Esophagus squamous epithelium (tissue), 5 donors: ENCODE measurements at places on chromosomes 6 and 20.

DNA sequence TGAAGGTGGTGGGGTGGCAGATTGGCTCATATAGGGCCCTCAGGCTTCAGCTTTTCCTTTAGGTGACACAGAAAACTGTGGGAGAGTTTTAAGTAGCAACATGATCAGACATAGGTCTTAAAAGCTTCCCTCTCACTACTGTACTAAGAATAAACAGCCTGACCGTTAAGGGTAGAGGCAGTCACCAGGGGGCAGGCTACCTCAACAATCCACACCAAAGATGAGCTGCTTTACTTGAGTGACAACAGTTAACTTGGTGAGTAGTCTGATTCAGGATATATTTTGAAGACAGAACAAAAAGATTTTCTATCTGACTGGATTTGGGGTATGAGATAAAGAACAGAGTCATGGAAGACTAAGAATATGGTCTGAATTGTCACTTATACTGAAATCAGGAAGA is 193.1 kb upstream of the SHLD1 start:
- DNase-seq, result no peak
- H3K4me1 ChIP-seq, result no peaks in the 10 kb centered on the region
- H3K4me3 ChIP-seq, result no peak overlapping the region
- no peaks in the 10 kb centered on the region for H3K27me3 ChIP-seq

DNA sequence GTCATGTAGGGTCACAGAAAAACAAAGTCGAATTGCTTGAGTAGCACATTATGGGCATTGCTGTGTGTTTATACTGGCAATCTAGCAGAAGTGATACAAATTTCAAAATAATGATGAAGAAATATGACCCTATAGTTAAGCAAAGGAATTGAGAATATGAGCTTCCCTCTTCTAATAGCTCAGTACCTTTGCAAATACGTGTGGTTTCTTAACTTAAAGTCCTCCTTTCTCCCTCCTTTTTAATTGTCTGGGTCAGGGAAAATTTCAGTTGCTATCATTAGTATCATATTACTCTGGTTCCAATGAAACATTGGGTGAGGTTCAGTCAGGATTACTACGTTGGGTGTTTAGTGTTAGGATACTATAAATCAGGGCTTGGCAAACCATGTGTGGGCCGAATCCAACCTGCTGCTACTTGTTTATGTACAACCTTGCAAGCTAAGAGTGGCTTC is 166.8 kb upstream of the CARMIL1 start:
- no peaks in the 10 kb centered on the region for H3K4me1 ChIP-seq
- H3K27me3 ChIP-seq, result no peaks in the 10 kb centered on the region
- no peak overlapping the region for H3K4me3 ChIP-seq
- no peaks in the 10 kb centered on the region for H3K36me3 ChIP-seq
- H3K27ac ChIP-seq, result peak overlapping the region; percentile 76

DNA sequence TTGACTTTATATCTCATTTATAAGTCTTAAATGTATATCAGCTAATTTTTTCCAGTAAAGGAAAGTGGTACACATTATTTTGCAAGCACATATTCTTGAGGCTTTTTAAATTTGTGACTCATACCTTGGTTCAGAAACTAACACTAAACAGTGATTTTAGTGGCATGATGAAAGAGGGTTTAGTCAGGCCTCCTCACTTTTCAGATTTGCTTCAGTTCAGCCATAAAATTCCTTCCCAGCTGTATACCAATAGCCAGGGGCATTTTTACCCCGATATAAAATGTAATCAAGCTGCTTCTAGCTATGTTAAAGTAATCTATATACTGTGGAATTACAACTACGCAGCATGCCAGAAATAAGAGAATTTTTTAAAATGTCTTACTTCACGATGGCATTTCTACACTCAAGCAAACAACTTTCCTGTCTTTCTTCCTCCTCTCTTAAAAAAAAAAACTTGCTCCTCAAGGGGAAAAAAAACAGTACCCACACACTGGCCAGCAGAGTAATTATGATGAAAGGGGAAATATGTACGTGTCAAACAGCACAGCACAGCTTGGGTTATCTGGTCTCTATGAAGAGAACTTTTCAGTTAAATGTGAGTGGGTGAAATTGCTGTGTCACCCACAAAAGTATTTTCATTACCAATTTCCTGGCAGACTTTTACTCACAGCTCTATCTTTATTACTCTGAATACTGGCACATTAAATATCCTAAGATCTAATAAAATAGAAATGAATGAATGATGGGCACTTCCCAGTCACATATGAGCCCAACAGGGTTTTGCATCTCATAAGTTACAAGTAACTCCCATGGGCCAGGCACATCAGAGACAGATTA is 244.8 kb upstream of the TENT5A start:
- H3K27ac ChIP-seq, result peak overlapping the region; percentile 14
- H3K36me3 ChIP-seq, result no peaks in the 10 kb centered on the region
- H3K27me3 ChIP-seq, result no peaks in the 10 kb centered on the region
- no peak overlapping the region for H3K4me3 ChIP-seq

- no peaks in the 10 kb centered on the region for H3K4me1 ChIP-seq
- no peaks in the 10 kb centered on the region for H3K36me3 ChIP-seq
- no peak overlapping the region for H3K4me3 ChIP-seq
- no peaks in the 10 kb centered on the region for H3K27me3 ChIP-seq
- no peak overlapping the region for H3K27ac ChIP-seq
Measured at GRCh38 chr6:56890683-56891429, 64.1 kb upstream of the BEND6 start.

- no peak overlapping the region for H3K4me3 ChIP-seq
- DNase-seq, result no peak
- H3K4me1 ChIP-seq, result peaks cover 16% of the 10 kb centered on the region
- H3K27me3 ChIP-seq, result no peaks in the 10 kb centered on the region
- peak overlapping the region; percentile 9 for H3K27ac ChIP-seq
- no peaks in the 10 kb centered on the region for H3K36me3 ChIP-seq
Measured at GRCh38 chr20:23293689-23294088, 56.9 kb upstream of the NXT1 start.

DNA sequence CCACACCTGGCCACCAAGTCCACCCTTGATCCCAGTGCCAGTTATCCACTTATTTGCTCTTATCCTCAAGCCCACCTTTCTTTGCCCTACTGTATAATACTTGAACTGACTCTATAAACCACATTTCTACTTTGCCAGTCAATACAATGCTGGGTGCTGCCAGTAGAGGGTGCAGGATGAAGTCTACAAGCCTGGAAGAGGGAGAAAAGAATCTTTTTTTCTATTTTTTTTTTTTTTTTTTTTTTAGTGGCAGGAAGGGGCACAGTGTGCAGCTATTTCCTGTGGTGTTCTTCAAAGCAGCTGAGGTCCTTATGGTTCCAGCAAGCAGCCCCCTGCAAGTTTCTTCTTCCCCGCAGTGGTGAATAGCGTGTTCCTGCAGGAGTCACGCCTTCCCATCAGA is 22.2 kb upstream of the GABRR1 start:
- H3K4me3 ChIP-seq, result no peak overlapping the region
- H3K36me3 ChIP-seq, result no peaks in the 10 kb centered on the region
- H3K4me1 ChIP-seq, result no peaks in the 10 kb centered on the region
- no peak overlapping the region for H3K27ac ChIP-seq

DNA sequence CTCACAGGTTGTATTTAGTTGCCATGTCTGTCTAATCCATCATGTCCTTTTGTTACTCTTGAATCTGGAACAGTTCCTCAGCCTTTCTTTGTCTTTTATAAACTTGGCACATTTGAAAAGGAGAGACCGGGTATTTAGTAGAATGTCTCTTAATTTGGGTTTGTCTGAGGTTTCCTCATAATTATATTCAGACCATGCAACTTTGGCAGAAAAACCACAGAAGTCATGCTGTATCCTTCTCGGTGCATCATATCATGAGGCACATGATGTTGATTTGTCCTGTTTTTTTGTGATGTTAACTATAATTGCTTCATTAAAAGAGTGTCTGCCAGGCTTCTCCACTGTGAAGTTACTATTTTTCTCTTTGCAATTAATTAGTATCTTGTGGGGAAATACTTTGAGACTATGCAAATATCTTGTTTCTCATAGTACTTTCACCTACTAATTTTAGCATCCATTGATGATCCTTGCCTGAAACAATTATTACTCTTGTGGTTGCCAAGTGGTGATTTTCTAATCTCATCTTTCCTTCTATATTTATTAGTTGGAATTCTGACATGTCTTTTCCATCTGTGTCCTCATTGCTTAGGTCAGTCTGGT is 837.3 kb downstream of the DHX35 start:
- no peaks in the 10 kb centered on the region for H3K27me3 ChIP-seq
- H3K27ac ChIP-seq, result peak overlapping the region; percentile 66
- no peaks in the 10 kb centered on the region for H3K36me3 ChIP-seq
- no peak for DNase-seq
- H3K4me1 ChIP-seq, result peaks cover 20% of the 10 kb centered on the region

- H3K27me3 ChIP-seq, result no peaks in the 10 kb centered on the region
- H3K36me3 ChIP-seq, result no peaks in the 10 kb centered on the region
- H3K4me3 ChIP-seq, result no peak overlapping the region
- no peaks in the 10 kb centered on the region for H3K4me1 ChIP-seq
Measured at GRCh38 chr6:81800666-81801065, 48.2 kb upstream of the TENT5A start.

DNA sequence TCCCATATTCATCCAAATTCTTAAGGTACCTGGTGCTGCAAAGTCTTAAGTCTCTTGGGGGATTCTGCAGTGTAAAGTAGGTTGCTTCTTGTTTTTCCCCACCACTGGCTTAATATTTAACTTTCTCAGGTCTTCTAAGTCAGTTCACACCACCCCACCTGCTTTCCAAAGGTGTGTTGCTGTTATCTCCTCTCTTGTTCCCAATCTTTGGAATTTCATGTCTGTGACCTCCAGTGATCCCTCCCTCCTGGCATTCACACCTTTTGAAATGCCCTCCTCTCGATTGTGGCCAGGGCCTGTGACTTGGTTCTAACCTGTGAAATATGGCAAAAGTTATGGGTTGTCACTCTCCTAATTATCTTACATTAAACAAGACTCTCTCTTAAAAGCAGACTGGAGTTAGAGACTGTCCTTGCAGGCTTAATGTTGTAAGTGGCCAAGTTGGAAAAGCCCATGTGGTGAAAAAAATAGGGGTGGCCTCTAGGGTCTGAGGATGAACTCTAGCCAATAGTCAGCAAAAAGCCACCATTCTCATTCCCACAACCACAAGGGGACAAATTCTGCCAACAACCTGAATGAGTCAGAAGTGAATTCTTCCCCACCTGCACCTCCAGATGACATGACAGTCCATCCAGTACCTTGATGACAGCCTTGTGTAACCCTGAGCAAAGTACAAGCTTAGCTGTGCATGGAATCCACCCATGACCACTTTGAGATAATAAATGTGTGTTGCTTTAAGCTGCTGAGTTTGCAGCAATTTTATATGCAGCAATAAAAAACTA is 45.1 kb downstream of the ADGRF1 start:
- no peak overlapping the region for H3K4me3 ChIP-seq
- H3K27ac ChIP-seq, result no peak overlapping the region
- no peaks in the 10 kb centered on the region for H3K27me3 ChIP-seq
- no peak for DNase-seq

- no peak overlapping the region for H3K27ac ChIP-seq
- no peaks in the 10 kb centered on the region for H3K27me3 ChIP-seq
- H3K36me3 ChIP-seq, result no peaks in the 10 kb centered on the region
- H3K4me1 ChIP-seq, result no peaks in the 10 kb centered on the region
- H3K4me3 ChIP-seq, result no peak overlapping the region
Measured at GRCh38 chr20:33232486-33233072, 3.2 kb upstream of the BPIFA1 start.

- no peak overlapping the region for H3K4me3 ChIP-seq
- H3K4me1 ChIP-seq, result no peaks in the 10 kb centered on the region
- no peak for DNase-seq
- H3K27ac ChIP-seq, result no peak overlapping the region
- H3K36me3 ChIP-seq, result no peaks in the 10 kb centered on the region
Measured at GRCh38 chr6:22605736-22606135, 36.4 kb downstream of the HDGFL1 start.

GRCh38 chr20:7939663-7940062 is 595 bp downstream of the HAO1 start:
- no peaks in the 10 kb centered on the region for H3K36me3 ChIP-seq
- no peak for DNase-seq
- H3K4me3 ChIP-seq, result no peak overlapping the region

- H3K4me3 ChIP-seq, result no peak overlapping the region
- H3K4me1 ChIP-seq, result no peaks in the 10 kb centered on the region
- H3K27me3 ChIP-seq, result no peaks in the 10 kb centered on the region
- no peak overlapping the region for H3K27ac ChIP-seq
- H3K36me3 ChIP-seq, result no peaks in the 10 kb centered on the region
Measured at GRCh38 chr20:51862796-51863195, 60.5 kb upstream of the SALL4 start.

- DNase-seq, result no peak
- peaks cover 7% of the 10 kb centered on the region for H3K4me1 ChIP-seq
- H3K36me3 ChIP-seq, result no peaks in the 10 kb centered on the region
- H3K27ac ChIP-seq, result no peak overlapping the region
Measured at GRCh38 chr20:32366380-32366779, 8.2 kb downstream of the ASXL1 start.

- H3K27me3 ChIP-seq, result no peaks in the 10 kb centered on the region
- peaks cover 10% of the 10 kb centered on the region for H3K36me3 ChIP-seq
- DNase-seq, result no peak
- H3K4me3 ChIP-seq, result no peak overlapping the region
Measured at GRCh38 chr6:169669147-169669546, 32.7 kb downstream of the WDR27 start.

- no peaks in the 10 kb centered on the region for H3K36me3 ChIP-seq
- DNase-seq, result no peak
- H3K4me3 ChIP-seq, result no peak overlapping the region
- H3K27me3 ChIP-seq, result no peaks in the 10 kb centered on the region
- no peak overlapping the region for H3K27ac ChIP-seq
Measured at GRCh38 chr6:104526376-104526775, 333.3 kb downstream of the HACE1 start.

DNA sequence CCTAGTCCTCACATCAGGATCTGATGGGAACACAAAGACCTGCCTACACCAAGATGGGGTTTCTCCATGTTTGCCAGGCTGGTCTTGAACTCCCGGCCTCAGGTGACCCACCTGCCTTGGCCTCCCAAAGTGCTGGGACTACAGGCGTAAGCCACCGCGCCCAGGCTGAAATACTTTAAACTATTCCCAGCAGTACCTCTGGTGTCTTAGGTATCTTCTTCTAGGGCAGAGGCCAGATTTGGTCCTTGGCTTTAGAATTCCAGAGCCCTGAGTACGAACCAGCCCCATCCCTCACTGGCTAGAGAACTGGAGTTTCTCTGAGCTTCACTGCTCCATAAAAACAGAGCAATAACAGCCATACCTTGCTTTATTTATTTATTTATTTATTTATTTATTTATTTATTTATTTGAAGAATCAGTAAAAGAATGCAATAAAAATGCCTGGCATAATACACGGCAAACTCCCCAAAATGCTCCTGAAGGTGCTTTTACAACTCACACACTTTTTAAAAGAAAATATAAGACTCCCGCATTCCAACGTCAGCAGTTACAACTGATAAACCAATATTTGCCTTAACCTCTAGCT is 312.1 kb downstream of the TFAP2C start:
- no peaks in the 10 kb centered on the region for H3K36me3 ChIP-seq
- no peaks in the 10 kb centered on the region for H3K4me1 ChIP-seq
- H3K27me3 ChIP-seq, result peaks cover 5% of the 10 kb centered on the region
- DNase-seq, result no peak
- no peak overlapping the region for H3K27ac ChIP-seq
- no peak overlapping the region for H3K4me3 ChIP-seq

- peak overlapping the region; percentile 100 for H3K27ac ChIP-seq
- no peak for DNase-seq
- H3K4me3 ChIP-seq, result peak overlapping the region; percentile 86
- no peaks in the 10 kb centered on the region for H3K27me3 ChIP-seq
- H3K36me3 ChIP-seq, result peaks cover 40% of the 10 kb centered on the region
Measured at GRCh38 chr6:108565091-108565766, 4.5 kb downstream of the FOXO3 start.
